Psoas muscle (tissue), 8 donors: ENCODE measurements at places on chromosomes 6 and 20. TPM values are rescaled to one million over a fixed set of nuclear protein-coding genes. Genes with fewer than 3 reads are reported as not detected.
A peak's percentile ranks its signal among the peaks of the same experiment; 100 is the strongest.

GRCh38 chr20:57612436-57612835 is 7.8 kb downstream of the ZBP1 start:
- no peaks in the 10 kb centered on the region for H3K36me3 ChIP-seq
- H3K4me3 ChIP-seq, result no peak overlapping the region
- peak; percentile 10 for DNase-seq
- peaks cover 32% of the 10 kb centered on the region for H3K27me3 ChIP-seq
- no peak overlapping the region for H3K27ac ChIP-seq

- no peaks in the 10 kb centered on the region for H3K4me1 ChIP-seq
- H3K27ac ChIP-seq, result no peak overlapping the region
- no peak overlapping the region for H3K4me3 ChIP-seq
These were observed 39.4 kb downstream of the TOX2 start for GRCh38 chr20:43953919-43954592.

DNA sequence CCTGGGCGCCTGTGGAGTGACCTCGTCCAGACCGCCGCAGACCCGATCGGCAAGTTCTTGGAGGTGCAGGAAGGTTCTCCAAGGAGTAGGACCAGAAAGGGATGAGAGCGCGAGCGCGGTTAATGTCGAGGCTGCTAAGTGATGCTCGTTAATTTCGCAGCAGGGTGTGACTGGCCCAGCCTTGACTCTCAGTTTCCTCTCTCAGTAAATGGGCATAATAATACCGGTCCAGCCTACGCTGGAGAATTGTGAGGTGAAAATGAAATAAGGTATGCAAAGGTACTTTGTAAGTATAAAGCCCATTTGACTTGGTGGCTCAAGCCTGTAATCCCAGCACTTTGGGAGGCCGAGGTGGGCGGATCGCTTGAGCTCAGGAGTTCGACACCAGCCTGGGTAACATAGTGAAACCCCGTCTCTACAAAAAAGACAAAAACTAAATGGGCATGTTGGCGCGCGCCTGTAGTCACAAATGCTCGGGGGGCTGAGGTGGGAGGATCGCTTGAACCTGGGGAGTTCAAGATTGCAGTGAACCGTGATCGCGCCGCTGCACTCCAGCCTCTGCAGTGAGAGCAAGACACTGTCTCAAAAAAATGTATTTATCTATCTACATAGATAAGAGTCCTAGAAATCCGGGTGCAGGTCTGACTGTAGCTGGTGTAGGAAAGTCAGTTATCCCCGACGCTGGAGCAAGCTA is 634 bp upstream of the BTBD9 start:
- H3K27ac ChIP-seq, result peak overlapping the region; percentile 95
- peak overlapping the region; percentile 98 for H3K4me3 ChIP-seq
- no peaks in the 10 kb centered on the region for H3K36me3 ChIP-seq
- DNase-seq, result no peak

HLA-DPB1 gene
- total RNA-seq, result 17.0 TPM

DNA sequence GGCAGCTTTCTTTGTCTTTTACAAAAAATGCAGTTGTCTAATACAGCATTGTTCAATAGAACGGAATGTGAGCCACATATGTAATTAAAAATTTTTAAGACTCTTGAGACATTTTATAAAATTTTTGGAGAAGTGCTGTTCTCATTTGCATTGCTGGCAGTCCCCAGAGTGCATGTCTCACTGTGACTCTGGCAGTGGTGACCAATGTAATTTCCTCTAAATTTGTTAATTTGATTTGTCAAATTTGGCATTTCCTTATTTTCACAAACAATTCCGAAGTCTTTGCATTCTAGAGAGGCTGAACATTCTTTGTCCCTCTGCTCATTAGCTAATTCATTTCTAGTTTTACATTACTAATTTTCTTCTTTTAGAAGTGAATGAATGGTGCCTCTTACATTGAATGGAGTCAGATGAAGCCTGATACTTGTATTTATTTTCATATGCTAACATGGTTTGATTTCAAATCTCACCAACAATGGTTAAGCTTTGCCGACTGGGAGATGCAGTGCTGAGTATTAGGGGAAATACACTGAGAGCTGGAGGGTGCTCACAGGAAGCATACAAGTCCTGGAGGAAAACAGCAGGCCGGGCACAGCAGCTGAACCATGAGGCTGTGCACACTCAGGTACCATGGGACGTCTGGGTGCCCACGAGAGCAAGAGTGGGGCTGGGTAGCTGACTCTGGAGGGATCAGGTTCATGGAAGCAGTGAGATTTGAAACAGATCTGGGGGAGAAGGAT is 68.5 kb upstream of the ARMC2 start:
- H3K27me3 ChIP-seq, result no peaks in the 10 kb centered on the region
- no peak for DNase-seq
- no peak overlapping the region for H3K4me3 ChIP-seq
- H3K4me1 ChIP-seq, result peaks cover 3% of the 10 kb centered on the region
- no peak overlapping the region for H3K27ac ChIP-seq
- no peaks in the 10 kb centered on the region for H3K36me3 ChIP-seq

GRCh38 chr6:93423542-93423941 is 4.2 kb upstream of the EPHA7 start:
- no peaks in the 10 kb centered on the region for H3K36me3 ChIP-seq
- H3K27me3 ChIP-seq, result peaks cover 44% of the 10 kb centered on the region
- H3K27ac ChIP-seq, result no peak overlapping the region

TREM2 gene
- total RNA-seq, result 0.42 TPM

- H3K4me1 ChIP-seq, result no peaks in the 10 kb centered on the region
- no peak for DNase-seq
- H3K4me3 ChIP-seq, result no peak overlapping the region
These were observed 13.6 kb downstream of the GLP1R start for GRCh38 chr6:39062014-39062740.

- H3K4me1 ChIP-seq, result peaks cover 28% of the 10 kb centered on the region
- no peaks in the 10 kb centered on the region for H3K36me3 ChIP-seq
- DNase-seq, result peak; percentile 84
- peak overlapping the region; percentile 88 for H3K4me3 ChIP-seq
- H3K27ac ChIP-seq, result peak overlapping the region; percentile 98
These were observed 22.7 kb downstream of the HLA-A start for GRCh38 chr6:29964887-29965562.

- DNase-seq, result no peak
- H3K4me1 ChIP-seq, result no peaks in the 10 kb centered on the region
- H3K36me3 ChIP-seq, result no peaks in the 10 kb centered on the region
- no peak overlapping the region for H3K4me3 ChIP-seq
- no peaks in the 10 kb centered on the region for H3K27me3 ChIP-seq
- no peak overlapping the region for H3K27ac ChIP-seq
These were observed 76.4 kb upstream of the SCP2D1 start for GRCh38 chr20:18737140-18737539.

- no peaks in the 10 kb centered on the region for H3K4me1 ChIP-seq
- no peaks in the 10 kb centered on the region for H3K36me3 ChIP-seq
- DNase-seq, result no peak
These were observed 1042.4 kb upstream of the FLRT3 start for GRCh38 chr20:15379681-15380296.

- H3K27me3 ChIP-seq, result peaks cover 19% of the 10 kb centered on the region
- peak overlapping the region; percentile 56 for H3K27ac ChIP-seq
- no peaks in the 10 kb centered on the region for H3K36me3 ChIP-seq
- H3K4me3 ChIP-seq, result peak overlapping the region; percentile 80
- peaks cover 45% of the 10 kb centered on the region for H3K4me1 ChIP-seq
- no peak for DNase-seq
These were observed 2.4 kb upstream of the TAF8 start for GRCh38 chr6:42047790-42048405.

- no peaks in the 10 kb centered on the region for H3K4me1 ChIP-seq
- no peak overlapping the region for H3K27ac ChIP-seq
- no peaks in the 10 kb centered on the region for H3K36me3 ChIP-seq
- H3K27me3 ChIP-seq, result no peaks in the 10 kb centered on the region
- no peak overlapping the region for H3K4me3 ChIP-seq
These were observed 41.4 kb downstream of the LAMP5 start for GRCh38 chr20:9555781-9556180.

DNA sequence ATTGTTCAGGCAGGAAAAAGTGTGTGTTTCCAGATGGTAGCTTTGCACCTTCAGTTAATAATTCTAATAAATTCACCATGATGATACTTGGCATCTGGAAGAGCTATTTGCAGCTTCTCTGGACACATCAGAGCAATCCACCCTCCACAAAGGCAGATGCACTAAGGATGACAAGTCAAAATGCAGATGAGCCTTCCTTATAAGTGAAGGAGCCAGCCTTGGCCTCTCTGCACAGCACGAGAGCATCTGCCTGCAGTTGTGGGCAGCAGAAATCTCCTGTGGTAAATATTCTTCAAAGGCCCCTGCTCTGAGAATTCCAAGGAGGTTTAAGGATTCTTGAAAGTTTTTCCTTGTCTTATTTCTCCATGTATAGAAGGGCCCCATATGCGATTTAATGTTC is 6.9 kb upstream of the POM121L2 start:
- no peaks in the 10 kb centered on the region for H3K36me3 ChIP-seq
- no peak overlapping the region for H3K4me3 ChIP-seq
- no peak for DNase-seq
- H3K4me1 ChIP-seq, result no peaks in the 10 kb centered on the region
- peaks cover 10% of the 10 kb centered on the region for H3K27me3 ChIP-seq

DNA sequence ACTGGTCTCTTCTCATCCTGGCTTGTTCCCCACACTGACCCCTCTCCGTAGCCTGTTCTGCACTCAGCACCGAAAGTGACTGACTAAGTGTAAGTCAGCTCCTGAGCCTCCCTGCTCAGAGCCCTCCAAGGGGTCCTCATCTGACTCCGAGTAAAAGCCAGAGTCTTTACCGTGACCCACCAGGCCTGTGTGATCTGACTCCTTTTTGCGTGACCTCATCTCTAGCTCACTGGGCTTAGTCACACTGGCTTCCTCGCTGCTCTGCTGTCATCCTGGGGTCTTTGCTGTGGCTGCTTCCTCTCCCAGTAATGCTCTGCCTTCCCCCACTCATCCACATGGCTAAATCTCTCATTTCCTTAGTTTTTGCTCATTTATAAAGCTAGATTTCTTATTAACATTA is 116.6 kb downstream of the PLCB4 start:
- no peaks in the 10 kb centered on the region for H3K36me3 ChIP-seq
- H3K4me1 ChIP-seq, result no peaks in the 10 kb centered on the region
- no peaks in the 10 kb centered on the region for H3K27me3 ChIP-seq
- no peak overlapping the region for H3K27ac ChIP-seq

DNA sequence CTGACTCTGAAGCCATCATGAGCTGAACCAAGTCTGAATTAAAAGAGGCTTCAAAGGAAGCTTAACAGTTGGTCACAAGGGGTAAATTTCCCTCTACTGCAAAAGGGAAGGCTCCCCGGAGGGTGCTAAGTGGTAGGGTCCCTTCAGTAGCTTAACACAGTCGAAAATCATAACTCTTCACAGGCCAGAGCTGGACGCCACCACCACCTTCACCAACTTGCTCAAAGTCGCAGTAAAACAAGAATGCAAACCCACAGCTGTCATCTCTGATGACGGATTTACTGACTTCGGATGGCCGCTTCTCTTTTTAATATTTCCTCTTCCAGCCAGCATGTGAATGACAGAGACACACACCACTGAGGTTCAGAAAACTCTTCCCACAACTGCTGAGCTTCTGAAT is 144.7 kb upstream of the FBXL4 start:
- H3K4me3 ChIP-seq, result no peak overlapping the region
- no peak overlapping the region for H3K27ac ChIP-seq
- H3K36me3 ChIP-seq, result no peaks in the 10 kb centered on the region

GSTA3 gene
- not detected for total RNA-seq
